Stimulated activated CD8-positive, alpha-beta memory T cell treated with anti-CD3 and anti-CD28 coated beads, Interleukin-15, amount 100 ng/mL, for 24 hours (primary cell): ENCODE measurements at places on chromosomes 5 and 9.

GRCh38 chr5:66585291-66585690 lies 10.9 kb upstream of the MAST4 start:
- no peak for DNase-seq

DNA sequence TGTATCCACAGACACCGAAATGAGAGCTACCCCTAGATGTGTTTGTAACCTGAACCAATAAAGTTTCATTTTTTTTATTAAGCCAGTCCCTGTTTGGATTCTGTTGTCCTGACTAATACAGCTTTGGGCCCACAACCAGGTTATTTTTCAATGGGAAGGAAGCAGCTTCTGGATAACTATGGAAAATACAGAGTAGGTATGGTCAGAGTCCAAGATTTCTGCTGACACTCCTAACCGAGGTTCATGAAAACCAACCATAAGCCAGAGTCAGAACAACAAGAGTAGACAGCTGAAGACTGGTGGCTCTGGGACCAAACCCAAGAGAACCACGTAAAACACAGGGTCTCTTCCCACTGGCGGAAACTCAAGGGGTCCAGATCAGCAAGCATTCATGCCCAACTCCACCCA lies 10.8 kb downstream of the KLF9 start:
- no peak for DNase-seq

DNA sequence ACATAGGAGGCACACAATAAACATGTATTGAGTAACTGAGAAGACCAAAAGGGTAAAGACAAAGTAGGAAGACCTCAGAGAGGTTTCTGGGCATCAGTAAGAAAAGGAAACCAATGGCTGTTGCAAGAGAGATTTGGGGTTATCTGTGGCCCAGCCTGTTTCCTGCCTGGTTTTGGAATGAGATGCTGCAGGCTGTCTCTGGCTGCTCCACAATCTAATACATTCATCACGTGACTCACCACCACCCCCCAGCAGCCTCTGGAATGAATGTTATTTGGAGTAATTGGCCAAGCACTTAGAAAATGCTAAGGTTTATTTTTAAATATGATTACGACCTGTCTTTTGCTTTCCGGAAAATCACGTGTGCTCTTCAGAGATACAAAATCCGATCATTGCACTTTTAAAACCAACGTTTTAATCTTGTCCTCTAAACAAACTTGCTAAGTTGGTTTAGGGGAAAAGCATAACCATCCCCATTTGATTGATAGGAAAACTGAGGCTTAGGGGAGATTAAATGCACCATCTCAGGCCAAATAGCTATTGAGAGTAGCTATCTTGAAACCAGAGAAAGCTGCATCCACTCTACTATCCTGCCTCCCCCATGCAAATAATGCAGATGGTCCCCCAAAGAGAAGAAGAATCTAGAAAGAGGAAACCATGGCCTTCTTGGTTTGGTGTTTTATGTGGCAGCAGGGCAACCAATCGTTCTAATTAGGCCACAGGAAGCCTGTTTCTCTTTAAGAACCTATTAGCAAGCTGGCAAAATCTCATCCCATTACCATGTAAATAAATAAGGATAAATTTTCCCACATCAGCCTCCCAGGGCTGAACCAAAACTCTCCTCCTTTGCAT lies 151.8 kb upstream of the ADRA1B start:
- no peak for DNase-seq

GRCh38 chr9:4289411-4290326 lies 10.2 kb downstream of the GLIS3 start:
- DNase-seq, result no peak

- DNase-seq, result no peak
Observed at GRCh38 chr5:58201922-58202648, 257.8 kb downstream of the PLK2 start.

GRCh38 chr9:133726401-133727276 lies 11.5 kb downstream of the SARDH start:
- no peak for DNase-seq

DNA sequence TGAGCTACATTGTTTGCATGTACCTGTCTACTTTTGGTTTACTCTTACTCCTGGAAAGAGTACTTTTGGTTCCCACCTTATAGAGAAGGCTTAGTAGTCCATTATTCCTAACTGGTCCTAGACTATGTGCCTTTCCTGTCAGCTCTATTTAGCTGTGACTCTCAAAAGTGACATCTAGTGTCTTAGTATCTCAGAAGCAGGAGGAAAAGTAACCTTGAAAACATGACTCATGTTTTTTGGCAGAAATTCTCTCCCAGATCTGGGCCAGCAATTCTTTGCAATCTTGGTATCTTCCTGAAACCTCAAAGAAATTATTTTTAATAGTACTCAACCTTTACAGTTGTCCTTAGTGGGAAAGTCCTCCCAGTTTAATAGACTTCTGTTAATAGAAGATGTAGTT lies 691.7 kb upstream of the SEMA6A start:
- DNase-seq, result no peak

DNA sequence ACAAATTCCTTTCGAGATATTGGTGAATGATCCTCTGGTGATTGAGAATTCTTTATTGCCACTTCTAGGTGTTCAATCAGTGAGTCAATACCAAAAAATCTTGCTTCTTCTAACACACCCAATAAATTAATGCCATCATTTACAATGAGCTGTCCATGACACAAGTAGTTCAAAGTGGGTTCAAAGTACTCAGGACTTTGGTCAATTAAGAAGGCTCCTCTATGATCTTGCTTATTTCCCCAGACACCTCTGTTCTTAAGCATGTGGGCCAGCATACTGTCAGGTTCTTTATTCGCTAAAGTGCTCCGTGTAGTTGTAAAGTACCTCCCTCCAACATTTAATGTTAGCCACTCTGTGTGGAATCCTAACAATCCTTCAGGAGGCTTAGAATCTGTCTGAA lies 127.1 kb downstream of the WDR70 start:
- DNase-seq, result no peak

DNA sequence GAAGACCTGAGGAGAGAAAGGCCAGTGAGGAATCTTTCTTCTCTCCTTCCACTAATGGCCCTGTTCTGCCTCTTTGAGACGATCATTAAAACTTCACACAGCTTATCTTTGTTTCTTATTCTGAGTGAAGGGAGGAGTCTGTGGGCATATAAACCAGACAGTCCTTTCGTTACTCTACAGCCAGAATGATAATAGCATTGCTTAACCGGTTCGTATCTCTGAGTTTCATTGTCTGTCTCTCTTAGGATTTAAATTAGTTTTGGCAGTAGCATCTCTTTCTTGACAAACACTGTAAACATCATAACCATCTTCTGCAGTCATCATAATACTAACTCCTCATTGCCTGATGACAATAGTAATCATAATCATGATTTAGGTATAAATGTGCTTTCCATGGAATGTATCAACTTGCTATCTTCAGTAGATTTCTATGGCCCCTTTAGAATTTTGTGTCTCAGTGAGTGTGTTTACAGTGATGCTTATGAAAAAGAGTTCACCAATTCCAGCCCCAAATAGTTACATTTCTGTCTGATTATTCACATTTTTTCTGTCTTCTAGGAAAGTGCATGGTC lies 618.8 kb upstream of the KLF4 start:
- no peak for DNase-seq

GRCh38 chr5:133383580-133383939 lies 228.8 kb downstream of the FSTL4 start:
- DNase-seq, result no peak

DNA sequence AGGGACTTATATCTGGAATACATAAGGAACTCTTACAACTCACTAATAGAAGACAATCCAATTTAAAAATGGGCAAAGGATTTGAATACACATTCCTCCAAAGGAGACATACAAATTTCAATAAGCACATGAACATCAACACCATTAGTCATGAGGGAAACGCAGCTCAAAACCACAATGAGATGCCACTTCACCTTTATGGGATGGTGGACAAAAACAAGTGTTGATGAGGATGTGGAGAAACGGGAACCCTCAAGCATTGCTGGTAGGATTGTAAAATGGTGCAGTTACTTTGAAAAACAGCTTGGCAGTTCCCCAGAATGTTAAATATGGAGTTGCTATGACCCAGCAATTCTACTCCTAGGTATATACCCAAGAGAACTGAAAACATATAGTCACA lies 72.7 kb upstream of the IER5L start:
- DNase-seq, result no peak

GRCh38 chr5:103808464-103809106 lies 246.0 kb upstream of the NUDT12 start:
- no peak for DNase-seq

DNA sequence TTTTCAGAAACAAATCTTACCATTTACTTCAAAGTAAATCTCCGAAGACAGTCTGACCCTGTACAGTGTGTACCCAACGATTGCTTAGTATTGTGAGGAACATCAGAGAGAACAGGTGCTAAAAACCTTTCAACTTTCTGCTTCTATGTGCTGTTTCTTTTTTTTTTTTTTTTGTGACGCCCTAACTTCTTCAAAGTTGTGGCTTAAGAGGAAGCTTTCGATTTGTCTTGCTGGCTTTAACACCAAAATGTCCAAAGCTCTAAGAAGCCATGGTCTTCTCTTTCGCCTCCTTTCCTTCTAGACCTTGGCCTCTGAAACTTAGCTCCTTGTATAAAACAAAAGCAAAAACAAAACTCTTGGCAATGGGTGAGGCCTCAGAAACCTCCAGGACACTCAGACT lies 1.2 kb downstream of the TNFSF8 start:
- DNase-seq, result no peak

DNA sequence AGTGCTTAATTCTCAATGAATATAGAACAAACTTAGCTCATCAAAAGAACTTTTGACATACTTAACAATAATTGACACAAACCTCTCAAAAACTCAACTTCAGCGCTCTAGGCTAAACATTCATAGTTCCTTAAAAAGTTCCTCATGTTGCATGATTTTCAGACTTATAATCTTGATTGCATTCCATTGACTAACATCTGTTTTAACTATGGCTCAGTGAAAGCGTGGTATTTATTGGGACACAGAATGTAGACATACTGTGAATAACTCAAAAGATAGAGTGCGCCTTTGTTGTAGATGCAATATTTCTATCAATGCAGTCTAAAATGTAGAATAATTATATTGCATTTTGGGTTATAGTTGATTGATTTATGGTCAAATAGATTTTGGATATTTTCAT lies 227.1 kb upstream of the HAPLN1 start:
- DNase-seq, result no peak

DNA sequence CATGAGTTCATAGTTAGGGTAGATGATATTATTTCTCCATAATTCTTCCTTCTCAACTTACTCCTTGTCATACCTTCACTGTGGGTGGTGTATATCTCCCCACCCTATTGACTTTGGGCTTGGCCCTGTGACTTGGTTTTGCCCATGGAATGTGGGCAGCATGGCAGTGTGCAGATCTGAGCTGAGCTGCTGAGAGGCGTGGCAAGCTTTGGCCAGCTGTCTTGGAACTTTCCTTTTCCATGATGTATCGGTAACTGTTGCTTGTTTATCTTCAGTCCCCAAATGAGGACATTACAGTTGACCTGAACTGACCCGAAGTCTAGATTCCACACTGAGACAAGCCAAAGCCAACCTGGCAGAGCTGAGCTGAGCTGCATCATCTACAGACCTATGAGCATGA lies 70.4 kb downstream of the RALGPS1 start:
- no peak for DNase-seq

GRCh38 chr9:114911167-114911821 lies 19.1 kb downstream of the TNFSF8 start:
- DNase-seq, result no peak

DNA sequence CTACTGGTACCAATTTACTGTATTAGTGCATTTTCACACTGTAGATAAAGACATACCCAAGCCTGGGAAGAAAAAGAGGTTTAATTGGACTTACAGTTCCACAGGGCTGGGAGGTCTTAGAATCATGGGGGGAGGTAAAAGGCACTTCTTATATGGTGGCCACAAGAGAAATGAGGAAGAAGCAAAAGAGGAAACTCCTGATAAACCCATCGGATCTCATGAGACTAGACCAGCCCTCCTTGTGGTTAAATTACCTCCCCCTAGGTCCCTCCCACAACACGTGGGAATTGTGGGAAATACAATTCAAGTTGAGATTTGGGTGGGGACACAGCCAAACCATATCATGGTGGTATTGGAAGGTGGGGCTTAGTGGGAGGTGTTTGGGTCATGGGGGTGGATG lies 56.5 kb upstream of the SPDL1 start:
- no peak for DNase-seq
